ENCODE measurements at places on chromosomes 12 and 14. TPM values are rescaled to one million over a fixed set of nuclear protein-coding genes. Genes with fewer than 3 reads are reported as not detected.
A peak's percentile ranks its signal among the peaks of the same experiment; 100 is the strongest.

GRCh38 chr12:60465060-60465459 lies 869.2 kb downstream of the SLC16A7 start:
- DNase-seq, result no peak

DNA sequence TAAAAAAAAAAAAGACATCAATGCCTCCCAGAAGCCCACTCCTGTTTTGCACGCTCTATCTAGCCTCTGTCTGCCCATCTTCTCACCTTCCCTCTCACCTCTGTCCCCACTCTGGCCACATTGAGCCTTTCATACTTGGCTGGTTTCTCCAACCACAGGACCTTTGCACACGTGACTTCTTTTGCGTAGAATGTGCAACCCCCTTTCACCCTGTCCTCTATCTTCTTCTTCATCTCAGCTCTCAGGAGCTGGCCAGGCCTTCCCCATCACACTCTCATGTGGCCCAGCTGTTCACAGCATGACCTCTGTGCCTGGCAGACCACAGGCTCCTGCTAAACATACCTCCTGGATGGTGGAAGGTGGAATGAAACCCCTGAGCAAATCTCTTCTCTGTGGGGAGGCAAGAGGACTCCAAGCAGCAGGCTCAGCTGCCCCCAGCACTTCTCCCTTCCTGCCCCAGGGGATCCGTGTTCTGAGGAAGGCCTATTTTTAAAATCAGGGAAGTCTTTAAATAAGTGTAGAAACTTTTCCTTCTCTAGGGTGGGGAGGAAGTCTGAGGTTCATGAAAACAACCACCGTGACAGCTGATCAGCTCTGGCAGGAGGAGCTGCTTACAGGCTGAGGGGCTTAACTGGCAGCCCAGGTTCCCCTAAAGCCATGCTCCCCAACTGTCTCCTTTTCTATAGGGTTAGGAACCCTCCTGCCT lies 11.6 kb downstream of the HVCN1 start:
- no peak for DNase-seq

DNA sequence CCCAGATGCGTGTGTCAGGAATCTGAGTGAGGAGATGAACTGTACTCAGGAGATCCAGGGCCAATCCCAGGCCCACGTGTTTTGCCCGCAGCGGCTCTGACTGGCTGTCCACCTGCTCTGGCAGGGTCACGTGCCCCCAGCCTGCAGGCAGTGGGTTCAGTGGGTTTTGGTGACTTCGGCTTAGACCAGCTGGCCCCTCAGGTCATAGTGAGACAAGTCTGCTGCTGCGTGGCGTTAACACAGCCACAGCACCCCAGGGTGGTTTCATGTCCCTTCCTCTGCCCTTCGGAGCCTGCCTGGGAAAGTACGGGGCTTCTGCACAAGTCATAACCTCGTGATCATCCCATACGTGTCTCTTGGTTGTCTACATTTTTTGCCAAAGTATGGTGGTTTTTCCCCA lies 2.6 kb downstream of the FBRSL1 start:
- DNase-seq, result no peak

DNA sequence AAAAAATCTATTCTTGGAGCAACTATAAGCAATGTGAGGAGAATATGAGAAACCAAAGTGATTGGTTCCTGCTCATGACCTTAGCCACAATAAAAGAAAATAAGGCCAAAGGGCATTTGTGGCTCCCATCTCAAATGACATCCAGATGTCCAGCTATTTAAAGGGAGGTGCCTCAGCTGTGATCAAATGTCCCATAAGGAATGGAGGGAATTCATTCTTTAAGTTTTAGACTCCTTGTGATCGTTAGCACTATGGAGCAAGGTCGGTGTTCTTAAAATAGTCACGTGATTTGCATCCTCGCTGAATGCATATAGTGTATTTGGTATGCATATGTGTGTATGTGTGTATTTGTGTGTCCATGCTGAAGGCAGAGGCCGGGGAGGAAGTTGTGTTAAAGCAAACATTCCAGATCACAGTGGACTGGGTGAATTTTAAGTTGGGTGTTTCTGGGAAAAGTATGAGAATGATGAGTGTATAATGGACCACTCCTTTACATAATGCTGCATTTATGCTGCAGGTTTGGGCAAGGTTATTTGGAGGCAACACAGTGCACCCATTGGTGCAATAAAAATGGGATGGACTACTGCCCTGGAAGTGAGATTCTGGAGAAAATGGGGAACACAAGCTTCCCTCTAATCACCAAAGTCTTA lies 5.6 kb upstream of the E2F7 start:
- no peak for DNase-seq

DNA sequence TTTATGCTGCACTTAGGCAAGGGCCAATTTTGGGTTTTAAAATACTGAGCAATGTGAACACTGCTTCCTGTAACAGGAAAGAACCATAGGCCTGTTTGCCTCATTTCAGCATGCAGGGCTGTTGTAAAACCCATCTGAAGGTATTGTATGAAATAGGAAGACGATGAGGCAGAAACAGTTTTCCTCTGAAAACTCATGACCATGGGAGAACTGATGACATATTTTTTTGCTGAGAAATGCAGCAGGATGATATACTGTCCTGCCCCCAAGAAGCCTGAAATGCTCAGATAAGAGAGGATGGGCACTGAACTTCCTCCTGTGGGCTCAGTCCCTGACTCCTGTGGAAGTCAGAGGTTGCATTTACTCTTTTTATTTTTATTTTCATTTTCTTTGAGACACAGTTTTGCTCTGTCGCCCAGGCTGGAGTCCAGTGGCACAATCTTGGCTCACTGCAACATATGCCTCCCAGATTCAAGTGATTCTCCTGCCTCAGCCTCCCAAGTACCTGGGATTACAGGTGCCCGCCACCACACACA lies 17.4 kb downstream of the PYGL start:
- DNase-seq, result no peak

GRCh38 chr14:68146818-68147217 lies 327.2 kb downstream of the RAD51B start:
- no peak for DNase-seq

- DNase-seq, result no peak
Observed at GRCh38 chr14:103393676-103394626, 8.7 kb downstream of the MARK3 start.

GRCh38 chr12:13194401-13195110 lies 2.0 kb upstream of the EMP1 start:
- DNase-seq, result no peak

- no peak for DNase-seq
Observed at GRCh38 chr14:74981833-74982232, 20.9 kb upstream of the EIF2B2 start.

- no peak for DNase-seq
Observed at GRCh38 chr12:106769546-106769945, 4.9 kb upstream of the RIC8B start.

- DNase-seq, result no peak
Observed at GRCh38 chr14:56633544-56633943, 53.9 kb downstream of the TMEM260 start.

- DNase-seq, result no peak
Observed at GRCh38 chr12:3247629-3248161, 170.5 kb downstream of the TSPAN9 start.

DNA sequence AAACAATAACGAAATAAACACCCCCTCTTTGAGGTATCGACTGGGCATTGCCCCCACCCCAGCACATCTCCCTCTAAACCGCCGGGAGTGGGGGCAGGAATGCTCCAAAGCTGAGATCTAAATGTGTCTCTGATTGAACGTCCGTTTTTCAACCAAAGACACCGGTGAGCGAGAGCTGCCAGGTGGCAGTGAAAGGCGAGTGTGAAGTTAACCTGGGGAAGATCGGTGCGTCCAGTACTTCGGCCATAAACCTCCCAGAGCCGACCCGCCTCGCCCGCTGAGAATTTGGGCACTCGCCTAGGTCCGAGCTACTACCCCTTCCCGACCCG lies 625 bp downstream of the ANGEL1 start:
- no peak for DNase-seq

GRCh38 chr14:71336489-71337192 lies 429.4 kb downstream of the PCNX1 start:
- no peak for DNase-seq

- DNase-seq, result no peak
Observed at GRCh38 chr12:80895240-80895639, 42.5 kb downstream of the LIN7A start.

- DNase-seq, result peak; percentile 63
Observed at GRCh38 chr12:48296586-48297282, 54.0 kb downstream of the ZNF641 start.

PDE3A gene
- polyA plus RNA-seq, result 28.4 TPM

ANP32D gene
- 0.31 TPM for polyA plus RNA-seq

IGF1 gene
- 6.4 TPM for polyA plus RNA-seq

SVOP gene
- 0.04 TPM for polyA plus RNA-seq

KLHDC1 gene
- 6.6 TPM for polyA plus RNA-seq

OSGEP gene
- polyA plus RNA-seq, result 59.7 TPM

ARF6 gene
- 104 TPM for polyA plus RNA-seq

CD163L1 gene
- 1.2 TPM for polyA plus RNA-seq

LEMD3 gene
- 41.9 TPM for polyA plus RNA-seq
